Hematopoietic multipotent progenitor cell treated with erythropoietin and hydrocortisone succinate and interleukin-3 and kit ligand, for 4 days (in vitro differentiated cells): ENCODE measurements at places on chromosomes 11 and 22.

DNA sequence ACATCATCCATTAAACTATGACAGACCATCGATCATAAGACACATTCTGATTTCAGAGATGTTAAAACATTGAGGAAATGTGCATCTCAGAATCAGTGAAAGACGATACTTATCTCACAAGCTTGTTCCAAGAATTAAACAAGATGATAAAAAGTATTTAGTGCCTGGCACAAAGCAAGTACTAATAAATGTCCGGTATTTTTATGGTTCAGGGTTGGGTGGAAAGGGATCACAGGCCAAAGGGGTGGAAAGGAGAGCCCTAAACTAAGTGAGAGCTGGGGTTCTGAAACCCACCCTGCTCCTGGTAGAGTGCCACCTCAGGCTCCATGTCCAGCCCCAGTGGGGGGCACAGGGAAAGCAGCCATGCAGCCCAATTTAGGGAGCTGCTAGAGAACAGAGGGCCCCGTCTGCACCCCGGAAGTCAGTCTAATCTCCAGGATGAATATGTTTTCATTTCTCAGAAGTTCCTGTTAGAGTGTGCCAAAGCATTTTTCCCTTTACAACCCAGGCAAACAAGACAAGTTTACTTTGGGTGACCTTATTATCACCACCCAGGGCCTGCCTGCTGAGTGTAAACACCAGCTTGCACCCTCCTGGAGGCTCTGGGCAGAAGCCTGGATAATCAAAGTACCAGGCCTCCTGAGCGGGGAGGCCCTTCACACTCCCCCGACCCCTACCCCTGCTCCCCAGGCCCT, 3.8 kb upstream of the CREB3L1 start:
- DNase-seq, result no peak

DNA sequence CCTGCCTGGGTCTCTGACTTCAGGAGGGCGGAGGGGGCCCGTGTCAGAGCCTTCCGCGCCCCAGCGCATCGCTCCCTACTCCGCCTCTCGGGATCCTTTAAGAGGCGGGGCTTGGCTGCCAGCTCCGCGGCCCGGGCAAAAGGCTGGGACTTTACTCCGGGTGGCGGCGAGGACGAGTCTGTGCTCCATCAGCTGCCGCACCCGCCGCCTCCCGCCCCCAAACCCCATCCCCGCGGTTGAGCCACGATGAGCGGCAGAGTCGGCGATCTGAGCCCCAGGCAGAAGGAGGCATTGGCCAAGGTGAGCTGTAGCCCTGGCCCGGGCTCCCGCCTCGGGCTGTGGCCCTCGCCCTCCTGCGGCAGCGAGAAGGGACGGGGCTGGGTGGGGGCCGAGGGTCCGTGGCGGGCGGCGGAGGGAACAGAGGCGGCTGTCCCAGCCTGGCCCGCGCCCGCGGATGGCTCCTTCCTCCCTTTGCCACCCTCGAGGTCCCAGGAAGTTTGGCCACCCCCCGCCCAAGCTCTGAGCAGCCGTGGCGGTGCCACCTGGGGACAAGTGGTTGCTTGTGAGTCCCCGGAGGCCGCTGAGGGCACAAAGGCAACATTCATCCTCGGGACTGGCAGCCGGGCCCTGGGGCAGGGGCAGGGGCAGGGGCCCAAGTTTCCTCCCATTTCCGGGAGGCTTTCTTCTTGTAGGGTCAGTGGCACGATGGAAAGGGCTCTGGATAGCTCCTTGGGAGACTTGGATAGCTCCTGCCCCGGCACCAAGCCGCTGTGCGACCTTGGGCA, at the start of gene SEC14L2:
Gene SEC14L2, plus strand, starts transcription at position 148 of the 785 bp plus-strand sequence. Its CDS starts 99 bp downstream, at position 247.
- peak; percentile 82 for DNase-seq

GRCh38 chr11:126426820-126427749, 71.6 kb downstream of the ST3GAL4 start:
- DNase-seq, result no peak

DNA sequence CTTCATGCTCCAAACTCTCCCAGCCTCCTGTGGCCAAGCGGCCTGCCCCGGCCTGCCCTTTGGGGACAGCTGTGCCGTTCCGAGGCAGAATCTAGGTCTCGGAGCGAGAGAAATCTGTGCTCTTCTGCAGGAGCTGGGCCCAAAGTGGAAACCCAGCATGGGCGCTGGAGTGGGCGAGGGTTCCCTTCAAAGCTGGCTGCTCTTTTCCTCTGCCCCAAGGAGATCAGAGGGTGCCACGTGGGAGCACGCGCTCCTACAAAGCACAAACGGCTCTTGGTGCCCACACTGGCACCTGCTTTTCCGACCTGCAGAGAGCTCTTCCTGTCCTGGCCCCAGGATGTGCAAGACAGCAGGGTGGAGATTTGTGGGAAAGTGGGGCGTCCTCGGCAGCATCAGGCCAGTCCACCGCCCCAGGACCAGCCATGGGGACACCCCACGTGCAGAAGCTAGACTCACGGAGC, 6.9 kb downstream of the OSBPL5 start:
- no peak for DNase-seq

GRCh38 chr11:126411971-126412381, 56.5 kb downstream of the ST3GAL4 start:
- no peak for DNase-seq

- no peak for DNase-seq
Measured at GRCh38 chr11:107196732-107197131, 178.5 kb upstream of the GUCY1A2 start.

- peak; percentile 30 for DNase-seq
Measured at GRCh38 chr11:10666556-10667520, 26.7 kb downstream of the IRAG1 start.

GRCh38 chr11:68372625-68373024, 60.2 kb downstream of the LRP5 start:
- DNase-seq, result no peak

DNA sequence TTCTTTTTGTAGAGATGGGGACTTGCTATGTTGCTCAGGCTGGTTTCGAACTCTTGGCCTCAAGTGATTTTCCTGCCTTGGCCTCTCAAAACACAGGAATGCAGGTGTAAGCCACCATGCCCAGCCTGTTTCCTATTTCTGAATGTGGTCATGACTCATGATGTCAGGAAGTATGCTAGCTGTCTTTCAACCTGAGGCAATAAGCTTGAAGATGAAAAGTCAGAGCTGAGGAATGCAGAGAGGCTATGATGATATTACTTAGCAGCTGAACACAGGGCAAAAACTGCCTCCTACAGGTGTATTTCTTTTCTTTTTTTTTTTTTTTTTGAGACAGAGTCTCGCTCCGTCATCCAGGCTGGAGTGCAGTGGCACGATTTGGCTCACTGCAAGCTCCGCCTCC, 9.0 kb upstream of the NUCB2 start:
- DNase-seq, result no peak

GRCh38 chr22:44685384-44686056, 16.5 kb upstream of the PRR5 start:
- peak; percentile 91 for DNase-seq

DNA sequence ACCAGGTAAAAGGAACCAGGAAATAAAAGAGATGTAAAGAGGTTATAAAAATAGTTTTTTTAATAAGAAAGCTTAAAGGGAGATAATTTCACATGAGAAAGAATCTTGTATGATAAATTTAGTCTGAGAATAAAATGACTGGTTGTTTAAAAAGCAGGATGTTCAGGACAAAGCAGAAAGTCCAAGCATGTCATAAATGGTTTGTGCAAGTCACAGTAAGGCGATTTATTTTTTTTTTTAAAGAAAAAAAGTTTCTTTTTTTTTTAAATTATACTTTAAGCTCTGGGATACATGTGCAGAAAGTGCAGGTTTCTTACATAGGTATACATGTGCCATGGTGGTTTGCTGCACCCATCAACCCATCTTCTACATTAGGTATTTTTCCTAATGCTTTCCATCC, 30.8 kb downstream of the GLYATL2 start:
- peak; percentile 8 for DNase-seq

- DNase-seq, result no peak
Measured at GRCh38 chr11:27120211-27120610, 79.6 kb downstream of the BBOX1 start.

- no peak for DNase-seq
Measured at GRCh38 chr11:130786586-130786985, 129.7 kb downstream of the SNX19 start.

- peak; percentile 73 for DNase-seq
Measured at GRCh38 chr11:79493555-79494171, 52.8 kb upstream of the TENM4 start.

DNA sequence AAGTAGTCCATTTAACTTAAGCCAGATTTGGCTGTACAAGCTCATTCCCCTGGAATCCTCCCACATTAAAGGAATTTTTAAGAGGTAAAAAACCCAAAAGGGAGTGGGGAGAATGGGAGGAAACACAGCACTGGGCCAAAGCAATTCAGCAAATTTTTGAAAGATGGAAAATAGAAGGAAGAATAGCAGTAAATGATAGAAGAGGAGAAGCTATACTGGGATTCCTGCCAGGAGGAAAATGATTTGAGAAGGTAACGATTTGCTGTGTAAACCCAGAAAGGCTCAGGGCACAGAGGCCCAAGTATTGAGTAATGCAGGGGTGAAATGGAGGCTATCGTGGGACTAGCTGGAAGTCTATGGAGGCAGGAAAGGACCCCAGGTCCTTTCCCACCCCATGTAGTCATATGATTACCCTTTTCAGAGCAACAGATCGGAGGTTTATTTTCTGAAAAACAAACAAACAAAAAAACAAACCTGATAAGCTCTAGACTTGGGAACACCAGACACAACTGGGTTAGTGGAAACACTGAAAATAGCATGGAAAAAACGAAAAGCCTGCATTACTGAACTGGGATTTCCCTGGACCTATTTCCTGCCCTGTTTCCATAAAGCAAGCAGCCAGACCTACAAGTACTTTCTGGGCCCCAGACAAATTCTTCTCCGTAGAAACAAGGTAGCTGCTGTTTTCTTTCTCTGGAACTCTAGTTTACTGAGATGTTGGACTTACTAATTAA, 140.0 kb downstream of the SWAP70 start:
- DNase-seq, result no peak

- DNase-seq, result no peak
Measured at GRCh38 chr11:67299471-67300191, 3.7 kb upstream of the SSH3 start.

- no peak for DNase-seq
Measured at GRCh38 chr11:6027501-6027900, 3.1 kb downstream of the OR56A1 start.

GRCh38 chr11:31799435-31800397, 11.4 kb downstream of the PAX6 start:
- no peak for DNase-seq

- DNase-seq, result no peak
Measured at GRCh38 chr11:40202589-40203270, 1256.7 kb downstream of the LRRC4C start.

DNA sequence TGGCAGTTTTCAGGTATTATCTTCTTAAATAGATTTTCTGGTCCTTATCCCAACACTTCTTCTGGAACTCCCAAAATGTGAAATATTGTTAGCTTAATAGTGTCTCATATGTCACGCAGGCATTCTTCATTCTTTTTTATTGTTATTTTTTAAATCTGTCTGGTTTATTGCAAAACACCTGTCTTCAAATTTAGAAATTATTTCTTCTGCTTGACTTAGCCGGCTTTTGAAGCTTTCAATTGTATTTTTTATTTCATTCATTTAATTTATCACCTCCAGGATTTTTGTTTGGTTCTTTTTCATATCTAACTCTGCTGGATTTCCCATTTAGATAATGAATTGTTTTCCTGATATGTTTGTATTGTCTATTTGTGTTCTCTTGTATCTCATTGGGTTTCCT, 49.9 kb downstream of the KCNQ1OT1 start:
- no peak for DNase-seq

DNA sequence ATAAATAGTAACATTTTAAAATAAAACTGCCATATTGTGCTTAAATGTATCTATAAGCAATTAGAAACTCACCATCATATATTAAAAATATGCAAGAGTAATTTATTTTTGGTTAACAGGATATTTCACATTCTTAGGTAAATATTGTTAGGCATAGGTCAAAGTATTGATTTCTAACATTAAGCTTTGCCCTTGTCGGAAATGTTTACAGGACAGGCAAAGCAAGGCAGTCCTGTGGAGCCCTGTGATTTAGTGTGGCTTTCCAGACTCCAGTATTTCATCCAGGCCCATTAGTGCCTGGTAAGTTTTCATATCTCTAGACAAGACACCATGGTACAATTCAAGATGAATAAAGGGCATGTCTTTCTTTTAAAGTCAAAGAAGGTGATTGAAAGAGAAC, 114.9 kb upstream of the LARGE1 start:
- no peak for DNase-seq
